ENCODE measurements at places on chromosomes 3 and 15.

- no peak for DNase-seq
Measured at GRCh38 chr3:11651900-11652299, 8.2 kb upstream of the VGLL4 start.

DNA sequence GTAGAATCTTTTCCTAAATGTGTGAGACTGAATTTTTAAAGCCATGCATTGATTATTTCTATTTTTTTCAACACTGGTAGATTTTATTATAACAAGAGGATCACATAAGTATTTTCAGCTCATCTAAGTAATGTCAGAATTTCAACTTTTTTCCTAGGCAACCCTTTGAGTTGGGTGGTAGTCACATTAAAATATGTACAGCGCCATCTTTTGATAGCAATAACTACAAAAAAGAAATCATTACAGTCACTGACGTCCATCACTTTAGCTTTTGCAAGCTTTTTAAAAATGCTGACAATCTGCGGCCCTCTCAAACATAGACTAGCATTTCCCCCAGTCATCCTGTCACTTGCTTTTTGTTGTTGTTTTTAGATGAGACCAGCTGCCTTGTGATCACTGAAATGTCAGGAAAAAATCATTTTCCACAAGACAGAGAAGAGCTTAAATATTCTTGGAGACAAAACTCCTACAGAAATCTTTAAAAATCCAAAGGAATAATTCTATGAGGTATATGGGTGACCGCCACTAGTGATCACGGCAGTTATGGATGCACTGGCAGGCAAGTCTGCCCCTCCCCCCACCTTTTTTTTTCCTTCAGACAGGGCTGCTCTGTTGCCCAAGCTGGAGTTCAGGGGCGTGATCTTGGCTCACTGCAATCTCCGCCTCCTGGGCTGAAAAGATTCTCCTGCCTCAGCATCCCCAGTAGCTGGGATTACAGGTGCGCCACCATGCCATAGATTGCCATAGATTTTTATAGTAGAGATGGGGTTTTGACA lies 384.0 kb upstream of the KCNMB2 start:
- no peak for DNase-seq

DNA sequence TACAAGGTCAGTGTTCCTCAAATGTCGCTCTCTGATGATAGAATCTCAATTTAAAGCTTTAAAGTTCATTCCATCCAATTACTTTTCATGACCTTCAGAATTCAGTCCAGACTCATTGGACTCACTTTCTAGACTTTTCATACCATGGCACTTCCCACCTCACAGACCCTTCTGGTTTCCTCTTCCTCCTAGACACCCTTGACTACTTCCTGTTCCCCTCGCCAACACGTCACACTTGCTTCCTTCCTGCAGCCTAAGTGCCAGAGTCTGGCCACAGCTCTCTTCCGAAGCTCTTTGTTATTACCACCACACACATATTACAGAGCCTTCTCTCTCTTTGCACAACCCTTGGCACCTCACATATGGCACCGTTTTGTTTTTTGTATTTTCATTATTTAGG lies 59.1 kb upstream of the UMPS start:
- no peak for DNase-seq

DNA sequence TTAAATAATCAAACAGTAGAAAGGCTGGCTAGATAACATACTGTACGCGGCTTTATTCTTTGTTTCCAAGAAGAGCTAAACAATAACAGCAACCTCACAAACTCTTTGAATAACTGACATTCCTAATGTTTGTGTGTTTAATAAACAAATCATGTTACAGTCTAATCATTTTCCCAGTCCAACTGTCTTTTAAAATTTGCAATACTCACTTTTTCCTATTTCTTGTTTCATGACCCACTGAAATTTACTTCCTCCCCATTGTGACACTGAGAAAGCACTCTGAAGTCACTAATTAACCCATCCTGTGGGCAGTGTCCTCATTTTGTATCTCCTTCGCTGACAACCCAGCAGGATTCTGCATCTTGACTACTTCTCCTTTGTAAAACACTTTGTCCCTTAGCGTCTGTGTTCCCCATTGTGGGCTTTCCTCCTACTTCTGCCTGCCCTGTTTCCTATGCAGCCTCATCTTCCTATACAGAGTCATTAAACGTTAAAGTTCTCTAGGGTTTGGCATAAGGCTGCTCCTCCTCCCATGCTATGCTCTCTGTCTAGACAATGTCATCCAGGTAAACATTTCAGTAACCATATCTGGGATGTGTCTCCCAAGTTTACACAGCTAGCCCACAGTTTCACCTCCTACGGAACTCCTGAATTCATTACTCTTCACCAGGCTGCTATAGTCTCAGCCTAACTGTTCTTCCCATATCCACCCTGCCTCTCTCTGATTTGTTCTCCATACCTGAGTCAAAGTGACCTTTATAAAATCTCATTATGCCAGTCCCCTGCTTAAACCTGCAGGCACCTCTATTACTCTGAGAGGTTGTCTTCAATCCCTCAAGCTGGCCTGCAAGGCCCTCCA lies 148.9 kb downstream of the GREM1 start:
- no peak for DNase-seq

DNA sequence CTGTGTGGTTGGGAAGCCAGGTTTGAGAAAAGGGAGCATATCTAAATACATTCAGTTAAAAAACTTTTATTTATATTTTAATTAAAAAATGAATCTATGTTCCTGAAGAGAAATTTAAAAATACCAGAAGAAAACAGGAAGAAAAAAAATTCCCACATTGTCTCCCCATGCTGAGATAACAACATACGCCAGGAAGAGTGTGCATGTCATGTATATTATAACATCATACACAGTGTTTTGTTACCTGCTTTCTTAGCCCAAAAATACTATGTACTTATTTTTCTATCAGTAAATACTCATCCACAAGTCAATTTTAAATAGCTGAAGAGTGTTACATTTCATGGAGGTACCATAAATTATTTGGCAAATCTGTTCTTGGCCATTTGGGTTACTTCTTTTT lies 18.5 kb downstream of the USP13 start:
- no peak for DNase-seq

GRCh38 chr15:82643992-82644391 lies 3.2 kb downstream of the CPEB1 start:
- DNase-seq, result no peak

DNA sequence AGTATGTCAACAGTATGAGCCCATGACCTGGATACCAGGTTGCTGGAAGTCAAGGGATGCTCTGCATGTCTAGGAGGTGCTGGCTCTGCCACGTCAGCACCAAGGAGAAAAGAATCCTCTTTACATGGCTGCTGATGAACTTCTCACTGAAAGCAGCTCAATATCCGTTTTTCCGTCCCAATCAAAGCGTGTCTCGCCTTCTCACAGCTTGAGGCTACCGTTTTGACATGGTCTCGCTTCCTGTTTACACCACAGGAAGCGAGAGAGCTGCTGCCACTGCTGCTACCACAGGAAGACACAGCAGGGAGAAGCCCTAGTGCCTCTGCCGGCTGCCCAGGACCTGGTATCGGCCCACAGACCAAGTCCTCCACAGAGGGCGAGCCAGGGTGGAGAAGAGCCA lies 27.3 kb downstream of the STARD5 start:
- DNase-seq, result peak; percentile 76

GRCh38 chr3:23594894-23595670 lies 210.7 kb upstream of the UBE2E1 start:
- no peak for DNase-seq

DNA sequence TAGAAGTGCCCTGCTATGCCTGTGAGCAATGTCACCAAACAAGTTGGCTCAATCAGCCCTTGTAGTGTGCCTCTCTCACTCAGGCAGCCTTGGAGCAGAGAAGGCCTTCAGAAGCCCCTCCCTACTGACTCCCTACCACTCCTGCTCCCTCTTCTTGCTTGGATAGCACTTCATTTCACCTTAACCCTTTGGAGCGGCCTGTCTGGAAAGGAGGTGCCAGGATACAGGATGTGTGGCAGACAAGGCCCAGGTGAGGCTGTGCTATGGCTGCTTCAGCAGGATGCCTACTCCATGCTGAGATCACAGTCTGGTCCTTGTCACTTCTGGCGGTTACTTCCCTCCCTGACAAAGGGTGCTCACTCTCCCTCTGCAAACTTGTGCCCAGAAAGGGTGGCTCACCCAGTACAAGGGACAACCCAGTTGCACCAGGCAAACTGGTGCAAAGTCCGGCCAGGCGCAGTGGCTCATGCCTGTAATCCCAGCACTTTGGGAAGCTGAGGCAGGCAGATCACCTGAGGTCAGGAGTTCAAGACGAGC lies 1.1 kb downstream of the MON1A start:
- no peak for DNase-seq

Data from activated T-helper 2 cell treated with anti-CD3 and anti-CD28 coated beads, Interferon-gamma antibody, Interleukin-2, Interleukin-4, amounts not matched to agents 10 μg/mL and 5 μg/mL and 100 μg/mL, durations not matched to agents 14 hours and 24 hours and 36 hours (primary cell).